Left ventricle myocardium inferior (tissue), 1 donor: ENCODE measurements at places on chromosomes 6 and 20. TPM values are rescaled to one million over a fixed set of nuclear protein-coding genes. Genes with fewer than 3 reads are reported as not detected.

The EBF4 gene
- total RNA-seq: 4.9 TPM

DNA sequence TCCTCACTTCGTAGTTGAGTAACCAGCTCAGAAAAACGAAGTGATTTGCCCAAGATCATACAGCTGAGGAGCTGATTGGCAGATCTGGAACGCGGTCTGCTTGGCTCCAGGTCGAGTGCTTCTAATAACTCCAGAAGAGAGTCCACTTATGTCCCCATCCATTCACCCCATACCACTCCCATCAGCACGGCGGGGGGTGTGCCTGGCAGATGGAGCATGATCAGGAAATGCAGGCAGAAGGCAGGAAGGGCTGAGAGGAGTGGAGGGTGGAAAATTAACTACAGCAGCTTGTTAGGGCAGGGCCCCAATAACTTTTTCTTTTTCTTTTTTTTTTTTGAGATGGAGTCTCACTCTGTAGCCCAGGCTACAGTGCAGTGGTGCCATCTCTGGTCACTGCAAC is 15.0 kb downstream of the FITM2 start:
- DNase-seq: peak; percentile 37

GRCh38 chr6:37004044-37004980 is 1.1 kb upstream of the FGD2 start:
- no peak for DNase-seq

The FAM162B gene
- total RNA-seq: 3.5 TPM

The ZDHHC14 gene
- total RNA-seq: 10.0 TPM

- DNase-seq: no peak
Observed at GRCh38 chr20:49973981-49974380, 8.8 kb upstream of the SNAI1 start.

DNA sequence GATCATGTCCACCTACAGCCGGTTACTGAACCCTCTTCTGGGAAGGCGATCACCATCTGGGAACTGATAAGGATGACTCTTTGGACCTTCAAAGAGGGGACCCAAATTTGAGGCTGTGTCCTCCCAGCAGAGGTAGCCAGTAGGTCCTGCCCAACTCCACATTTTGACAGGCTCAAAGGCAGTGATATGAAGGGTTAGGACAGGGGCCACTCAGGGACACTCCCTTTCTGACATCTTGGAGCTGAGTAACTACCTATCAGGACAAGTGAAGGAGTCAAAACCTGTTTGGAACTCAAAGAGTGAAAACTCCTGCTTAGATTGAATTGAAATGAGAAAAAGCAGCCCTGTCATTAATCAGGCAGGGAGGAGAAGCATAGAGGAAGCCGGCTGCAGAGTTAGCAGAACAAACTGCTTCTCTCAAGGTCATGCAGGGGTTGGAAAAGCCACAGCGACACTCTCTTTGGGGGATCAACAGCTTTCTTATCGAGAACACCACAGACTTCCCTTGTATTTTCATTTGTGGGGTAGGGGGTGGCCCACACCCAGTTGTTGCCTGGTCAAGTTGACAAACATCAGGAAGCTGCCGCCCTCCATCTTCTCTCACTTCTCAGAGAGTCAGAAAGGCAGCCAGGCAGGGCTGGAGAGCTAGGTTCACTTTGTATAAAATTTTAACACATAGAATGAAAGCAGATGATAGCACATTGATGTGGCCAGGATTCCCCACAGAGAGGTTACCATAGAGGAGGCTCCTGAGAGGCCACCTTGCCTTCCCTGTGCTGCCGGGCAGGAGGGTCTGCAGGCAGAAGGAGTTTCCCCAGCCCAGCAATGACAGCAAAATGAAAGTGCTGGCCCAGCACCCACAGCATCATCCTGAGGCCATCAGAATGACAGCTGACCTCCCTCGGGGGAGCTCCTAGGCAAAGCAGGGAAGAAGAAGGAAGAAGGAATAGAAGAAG is 47.6 kb downstream of the AGPAT4 start:
- no peak for DNase-seq

- no peak for DNase-seq
Observed at GRCh38 chr20:10786678-10787077, 112.9 kb upstream of the JAG1 start.
